Heart right ventricle (tissue), 16 donors: ENCODE measurements at places on chromosomes 6 and 20. TPM values are rescaled to one million over a fixed set of nuclear protein-coding genes. Genes with fewer than 3 reads are reported as not detected.

COL9A3 gene
- total RNA-seq, result 1.8 TPM

SIRPB1 gene
- 1.8 TPM for total RNA-seq

BPI gene
- total RNA-seq, result not detected

MRPS18B gene
- 137 TPM for total RNA-seq

RNF182 gene
- total RNA-seq, result 0.07 TPM
